ENCODE measurements at places on chromosomes 6 and 20. TPM values are rescaled to one million over a fixed set of nuclear protein-coding genes. Genes with fewer than 3 reads are reported as not detected.

The SIRPA gene
- 5.9 TPM for total RNA-seq

The PTPRK gene
- total RNA-seq: 44.8 TPM

The AGER gene
- 17.7 TPM for total RNA-seq

The UBD gene
- 0.15 TPM for total RNA-seq

GRCh38 chr6:122180132-122180531, 219.3 kb upstream of the HSF2 start:
- no peak for DNase-seq

GRCh38 chr6:123333000-123333756, 303.6 kb downstream of the TRDN start:
- DNase-seq: no peak

DNA sequence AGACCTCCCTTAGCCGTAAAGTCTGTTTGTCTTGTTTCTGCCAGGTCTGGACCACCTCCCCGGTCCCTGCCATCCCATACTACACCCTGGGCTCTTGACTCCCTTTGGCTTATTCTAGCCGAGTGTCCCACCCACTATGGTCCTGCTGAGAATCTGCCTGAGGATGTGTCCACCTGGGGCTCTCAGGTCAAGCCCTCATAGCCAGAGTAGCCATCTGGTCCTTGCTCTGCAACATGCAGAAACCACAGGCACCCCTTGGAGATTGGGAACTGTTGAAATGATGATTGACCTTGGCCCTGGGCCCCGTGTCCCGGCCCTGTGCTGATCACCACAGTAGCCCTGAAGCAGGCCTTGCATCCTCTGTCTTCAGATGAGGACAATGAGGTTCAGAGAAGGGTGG, 44.0 kb downstream of the VSTM2L start:
- DNase-seq: no peak

DNA sequence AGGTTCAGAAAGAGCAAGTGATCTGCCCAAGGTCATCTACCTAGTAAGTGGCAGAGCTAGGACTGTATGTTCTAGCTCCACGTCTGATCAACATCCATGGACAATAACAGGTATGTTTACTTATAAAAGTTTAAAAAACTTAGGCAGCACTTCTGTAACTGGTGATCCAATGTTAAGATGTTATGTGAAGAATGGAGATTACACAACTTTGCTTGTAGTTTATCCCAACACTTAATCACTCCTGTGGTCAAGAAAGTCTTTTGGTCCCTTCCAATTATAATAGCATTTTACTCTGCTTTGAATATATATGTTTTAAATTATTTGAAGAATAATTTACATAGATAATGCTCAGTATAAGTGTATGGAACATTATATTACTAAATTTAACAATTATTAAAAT, 4.8 kb downstream of the FBXO30 start:
- no peak for DNase-seq

DNA sequence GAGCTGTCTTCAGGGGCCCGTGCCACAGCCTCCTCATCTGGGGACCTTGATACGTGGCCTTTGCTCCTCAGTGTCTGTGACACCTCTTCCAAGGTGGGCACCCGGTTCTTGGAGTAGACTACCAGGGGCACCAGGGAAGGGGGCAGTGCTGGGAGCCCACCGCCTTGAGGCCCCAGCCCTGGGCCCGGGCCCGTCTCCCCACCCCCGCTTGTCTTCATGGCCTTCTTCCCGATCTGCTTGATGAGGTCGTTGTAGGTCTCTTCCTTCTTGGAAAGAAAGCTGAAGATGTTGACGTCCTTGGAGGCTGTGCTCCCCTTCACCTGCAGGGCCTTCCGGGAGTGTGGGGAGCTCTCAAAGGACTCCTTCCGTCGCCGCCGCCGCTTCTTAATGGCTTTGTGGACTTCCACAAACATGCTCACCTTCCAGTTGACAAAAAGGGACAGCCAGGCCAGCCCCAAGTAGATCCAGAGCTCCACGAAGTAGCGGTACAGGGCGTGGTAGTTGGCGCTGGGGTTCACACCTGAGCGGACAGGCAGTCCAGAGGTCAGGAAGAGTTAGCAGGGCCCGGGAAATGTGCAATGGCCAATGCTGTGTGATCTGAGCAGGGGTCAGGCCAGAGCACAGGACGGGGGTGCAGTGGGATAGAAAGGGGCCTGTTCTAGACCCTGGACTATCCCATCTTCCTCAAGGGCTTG, 37.9 kb downstream of the KCNK5 start:
- no peak for DNase-seq

DNA sequence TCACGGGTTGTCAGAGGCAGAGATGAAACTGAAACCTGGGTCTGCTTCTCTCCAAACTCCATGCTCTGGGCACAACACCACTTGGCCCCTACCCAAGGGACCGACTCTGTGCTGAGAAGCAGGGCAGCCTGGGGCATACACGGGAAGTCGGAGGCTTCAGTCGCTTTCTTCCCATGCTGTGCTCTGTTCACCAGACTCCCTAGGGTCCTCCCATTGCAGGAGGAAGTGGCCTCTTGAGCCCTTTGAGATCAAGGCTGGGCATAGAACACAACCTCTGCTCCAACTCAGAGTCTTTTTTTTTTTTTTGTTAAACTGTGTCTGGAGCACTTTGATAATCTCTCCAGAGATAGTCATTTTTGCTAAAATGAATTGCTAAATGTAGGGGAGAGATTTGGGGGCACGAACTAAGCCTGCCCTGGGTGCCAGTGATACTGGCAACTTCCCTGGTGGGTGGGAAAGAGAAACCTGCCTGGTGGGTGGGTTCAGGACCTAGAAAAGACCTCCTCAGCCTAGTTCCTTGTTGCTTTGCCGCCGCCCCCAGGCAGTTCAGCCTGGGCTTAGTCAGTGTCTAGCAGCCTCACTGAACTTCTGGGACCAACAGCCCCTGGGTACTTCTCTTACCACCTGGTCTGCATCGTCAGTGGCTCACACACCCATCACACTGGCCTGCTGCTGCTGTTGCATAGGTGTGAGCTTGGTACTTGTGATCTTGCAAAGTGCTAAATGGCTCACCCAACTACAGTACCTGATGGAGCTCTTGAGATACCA, 62.0 kb downstream of the PPP1R14C start:
- no peak for DNase-seq

DNA sequence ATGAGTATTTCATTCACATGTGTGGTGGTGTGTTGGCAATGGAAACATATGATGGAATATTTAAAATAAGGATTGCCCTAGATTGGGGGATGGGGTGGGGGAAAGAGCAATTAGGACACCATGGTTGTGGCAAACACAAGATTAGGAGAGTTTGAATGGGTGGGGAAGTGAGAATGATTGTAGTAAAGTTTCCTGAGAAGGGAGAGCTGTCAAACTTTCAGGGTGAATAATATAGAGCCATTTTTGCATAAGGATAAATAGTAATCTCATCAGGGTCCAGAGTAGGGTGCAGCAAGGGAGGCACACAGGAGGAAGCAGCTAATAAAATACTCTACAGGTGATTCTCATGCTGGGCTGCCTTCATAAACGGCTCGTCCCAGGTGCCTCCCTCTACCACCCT, 294.9 kb upstream of the MARCKS start:
- DNase-seq: no peak

- no peak for DNase-seq
Observed at GRCh38 chr20:64244870-64245603, 10.5 kb upstream of the PCMTD2 start.

- DNase-seq: peak; percentile 60
Observed at GRCh38 chr6:10425975-10426780, 11.3 kb upstream of the TFAP2A start.

Measured in WTC11 (cell line).